ENCODE measurements at places on chromosomes 6 and 20.

DNA sequence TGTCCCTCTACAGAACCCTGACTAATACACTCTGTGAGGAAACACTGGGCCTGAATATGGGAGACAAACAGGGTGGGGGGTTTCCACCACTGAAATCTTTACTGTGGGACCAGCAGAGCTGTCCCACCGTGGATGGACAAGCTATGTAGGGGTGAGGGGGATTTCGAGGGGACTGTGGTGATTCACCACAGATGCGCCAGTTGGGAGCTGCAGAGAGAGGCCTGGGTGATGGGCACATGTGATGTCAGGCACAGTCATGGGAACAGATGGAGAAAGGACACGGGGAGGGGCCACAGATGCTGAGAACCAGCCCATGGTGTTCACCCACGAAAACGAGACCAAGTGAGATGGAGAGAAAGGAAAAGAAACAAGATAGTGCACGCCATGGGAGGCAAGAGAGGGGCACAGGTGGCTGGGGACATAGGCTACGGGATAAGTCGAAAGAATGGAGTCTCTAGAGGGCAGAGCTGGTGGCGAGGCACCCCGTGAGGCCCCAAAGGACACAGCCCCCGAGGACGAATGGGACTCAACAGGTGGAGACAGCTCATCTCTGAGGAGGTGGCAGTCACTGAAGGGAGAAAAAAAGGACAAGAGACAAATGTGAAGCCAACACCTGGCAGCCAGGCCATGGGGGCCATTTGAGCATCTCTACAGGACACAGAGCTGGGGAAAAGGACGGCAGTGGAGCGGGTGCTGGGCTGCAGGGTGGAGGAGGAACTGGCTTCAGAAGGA is 10.5 kb upstream of the RAMACL start:
- no peak for DNase-seq

- no peak for DNase-seq
Observed at GRCh38 chr6:88952065-88952704, 11.2 kb downstream of the RNGTT start.

- DNase-seq = no peak
Observed at GRCh38 chr6:162181741-162182401, 545.7 kb downstream of the PRKN start.

DNA sequence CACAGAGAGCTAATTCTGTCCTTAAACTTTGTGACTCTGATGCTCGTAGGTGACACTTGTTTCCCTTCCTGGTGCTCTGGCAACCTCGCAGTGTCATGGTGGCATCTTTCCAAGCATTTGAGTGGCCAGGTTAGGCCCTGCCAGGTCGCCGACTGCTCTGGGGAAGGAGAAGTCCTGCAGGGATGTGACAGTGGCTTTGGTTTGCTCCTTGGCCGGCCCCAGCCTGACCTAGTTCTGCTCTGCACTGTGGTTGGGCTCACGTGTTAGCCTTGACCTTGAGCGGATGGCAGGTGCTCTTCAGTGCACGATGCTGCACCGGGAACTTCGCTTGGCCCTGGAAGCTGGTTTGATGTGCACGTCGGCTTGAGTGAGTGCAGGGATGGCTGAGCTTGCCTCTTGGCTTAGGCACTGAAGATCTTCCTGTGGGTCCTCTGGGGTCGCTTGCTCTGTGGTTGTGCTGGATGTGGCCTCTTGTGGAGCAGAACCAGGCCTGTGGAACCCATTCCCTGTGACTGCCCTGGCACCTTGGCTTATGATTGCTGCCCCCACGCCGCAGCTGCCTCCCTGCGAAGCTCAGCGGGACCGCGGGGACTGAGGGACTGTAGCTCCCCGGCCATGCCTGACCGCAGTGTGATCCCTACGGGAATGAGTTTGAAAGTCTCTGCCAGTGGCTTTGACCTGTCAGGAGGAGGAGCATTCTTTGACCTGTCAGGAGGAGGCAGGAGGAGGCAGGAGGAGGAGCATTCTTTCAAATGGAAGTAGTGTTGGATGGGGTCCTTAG is 8.7 kb downstream of the OSBPL2 start:
- DNase-seq = no peak

Measured in activated T-helper 1 cell treated with Interleukin-2 at 50 U/mL for 16 hours (primary cell).